Fibroblast of skin of abdomen (primary cell): ENCODE measurements at places on chromosomes 2 and 18.

DNA sequence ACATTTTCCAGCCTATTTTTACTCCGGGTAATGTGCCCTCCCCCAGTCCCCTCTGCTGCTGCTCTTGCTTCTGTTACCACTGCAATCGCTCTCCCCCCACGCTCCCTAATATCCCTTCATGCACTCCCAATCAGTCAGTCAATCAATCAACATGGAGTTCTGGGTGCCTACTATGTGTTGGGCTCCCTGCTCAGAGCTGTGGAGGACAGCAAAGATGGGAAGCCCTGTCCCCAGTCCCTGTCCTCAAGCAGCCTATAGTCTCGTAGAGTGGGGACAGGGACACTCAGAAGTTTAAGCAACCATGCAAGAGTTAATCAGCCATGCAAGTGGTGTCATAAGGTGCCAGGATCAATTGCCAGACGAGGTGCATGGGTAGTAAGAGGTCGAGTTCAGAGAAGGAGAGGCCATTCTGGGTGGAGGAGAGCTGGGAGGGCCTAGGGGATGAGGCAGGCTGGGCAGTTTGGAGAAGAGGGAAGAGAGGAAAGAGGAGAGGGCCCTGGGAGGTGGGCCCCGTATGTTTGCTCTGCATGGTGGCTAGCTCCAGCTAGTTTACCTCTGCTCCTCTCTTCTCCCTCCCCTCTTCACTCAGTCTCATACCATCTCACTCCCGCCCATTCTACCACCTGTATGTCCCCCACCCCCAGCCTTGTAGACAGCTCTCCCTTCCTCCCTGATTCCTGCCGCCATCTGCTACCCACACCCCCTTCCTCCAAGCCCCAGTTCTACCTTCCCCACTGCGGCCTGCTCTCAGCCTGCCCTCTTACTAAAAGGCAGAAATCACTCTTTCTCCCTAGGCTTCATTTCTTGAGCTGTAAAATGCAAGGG lies 3.9 kb downstream of the ASIC4 start:
- no peak for DNase-seq

- no peak for DNase-seq
Observed at GRCh38 chr2:32626639-32627221, 1.1 kb upstream of the TTC27 start.

GRCh38 chr2:207311316-207312005 lies 145.7 kb upstream of the KLF7 start:
- peak; percentile 97 for DNase-seq

GRCh38 chr18:59276047-59276446 lies 2.8 kb upstream of the RAX start:
- no peak for DNase-seq

- no peak for DNase-seq
Observed at GRCh38 chr18:75075429-75075841, 133.5 kb downstream of the PTGR3 start.

GRCh38 chr18:23701017-23701416 lies 11.8 kb downstream of the LAMA3 start:
- DNase-seq = no peak

DNA sequence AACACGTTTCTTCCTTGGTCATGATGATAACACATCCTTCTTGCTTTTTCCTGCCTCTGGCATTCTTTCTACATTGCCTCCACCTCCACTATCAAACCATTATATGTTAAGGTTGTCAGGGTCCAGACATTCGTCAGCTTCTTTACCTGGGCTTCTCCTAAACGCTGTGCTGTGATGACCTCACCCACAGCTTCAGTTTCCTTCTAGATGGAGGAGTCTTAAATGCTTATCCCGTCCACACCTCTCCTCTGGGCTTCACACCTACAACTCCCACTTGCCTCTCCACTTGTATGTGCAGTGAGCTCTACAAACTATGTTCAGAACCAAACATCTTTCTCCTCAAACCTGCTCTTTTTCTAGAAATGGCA lies 666 bp upstream of the STAT1 start:
- DNase-seq = no peak

- DNase-seq = no peak
Observed at GRCh38 chr2:9410108-9410507, 13.2 kb downstream of the ITGB1BP1 start.

DNA sequence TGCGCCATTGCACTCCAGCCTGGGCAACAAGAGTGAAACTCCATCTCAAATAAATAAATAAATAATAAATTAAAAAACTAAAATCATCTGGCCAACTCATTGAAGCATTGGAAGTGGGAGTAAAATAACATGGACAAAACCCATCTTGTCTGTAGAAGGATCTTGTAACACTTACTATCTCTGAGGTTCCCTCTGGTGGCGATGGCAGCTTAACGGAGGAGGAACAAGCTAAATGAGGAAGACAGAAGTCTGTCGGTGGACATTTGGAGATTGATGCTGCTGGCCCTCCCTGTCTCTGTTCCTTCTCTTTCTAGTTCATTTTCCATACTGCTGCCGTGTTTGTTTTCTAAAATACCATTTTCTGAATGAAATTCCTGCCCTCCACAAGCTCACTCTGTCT lies 43.4 kb downstream of the ZCCHC2 start:
- peak; percentile 5 for DNase-seq

DNA sequence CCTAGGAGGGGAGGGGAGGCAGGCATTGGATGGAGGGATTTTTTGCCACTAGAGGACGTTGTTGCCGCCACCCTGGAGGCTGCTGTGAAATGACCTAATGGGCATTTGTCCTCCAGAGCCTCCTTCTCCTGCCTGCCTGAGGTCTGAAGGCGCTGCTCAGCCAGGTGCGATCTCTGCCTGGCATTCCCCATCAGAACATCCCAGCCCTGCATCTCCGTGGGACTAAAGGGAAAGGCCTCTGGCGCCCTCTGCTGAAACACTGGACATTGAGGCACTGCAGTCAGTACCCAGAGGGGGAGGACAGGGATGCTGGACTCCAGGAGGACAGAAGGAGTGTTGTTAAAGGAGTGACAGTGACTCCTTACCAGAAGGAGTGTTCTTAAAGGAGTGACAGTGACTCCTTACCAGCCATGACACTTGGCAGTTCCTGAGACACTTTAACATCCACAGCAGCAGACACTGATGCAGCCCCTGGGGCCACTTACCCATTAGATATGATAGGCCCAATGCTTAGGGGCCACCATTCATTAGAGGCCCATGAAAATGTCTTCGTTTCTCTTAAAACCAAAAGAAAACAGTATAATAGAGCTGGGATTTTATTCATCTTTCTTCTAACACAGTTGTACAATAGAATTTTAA lies 17.0 kb downstream of the THNSL2 start:
- peak; percentile 42 for DNase-seq

- DNase-seq = no peak
Observed at GRCh38 chr2:52345676-52346075, 1313.7 kb upstream of the NRXN1 start.

GRCh38 chr2:128490881-128491691 lies 172.4 kb upstream of the HS6ST1 start:
- DNase-seq = no peak

DNA sequence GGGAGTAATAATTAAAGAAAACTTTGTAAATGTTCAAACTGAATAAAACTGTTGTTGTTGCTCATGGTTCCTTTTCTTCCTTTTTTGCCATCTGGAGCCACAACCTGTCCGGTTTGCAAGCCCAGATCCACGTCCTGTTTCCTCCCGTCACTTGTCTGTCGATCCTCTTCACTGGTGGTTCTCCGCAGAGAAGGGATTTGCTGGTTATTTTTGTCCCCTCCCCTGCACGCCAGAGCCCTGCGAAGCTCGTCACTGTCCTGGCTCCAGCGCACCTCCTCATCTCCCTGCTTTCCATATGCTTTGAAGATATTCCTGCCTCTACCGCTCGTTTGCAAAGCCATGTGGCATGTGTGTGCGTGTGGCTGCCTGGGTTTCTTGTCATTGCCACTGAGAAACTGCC lies 461.4 kb downstream of the RNF144A start:
- DNase-seq = no peak

DNA sequence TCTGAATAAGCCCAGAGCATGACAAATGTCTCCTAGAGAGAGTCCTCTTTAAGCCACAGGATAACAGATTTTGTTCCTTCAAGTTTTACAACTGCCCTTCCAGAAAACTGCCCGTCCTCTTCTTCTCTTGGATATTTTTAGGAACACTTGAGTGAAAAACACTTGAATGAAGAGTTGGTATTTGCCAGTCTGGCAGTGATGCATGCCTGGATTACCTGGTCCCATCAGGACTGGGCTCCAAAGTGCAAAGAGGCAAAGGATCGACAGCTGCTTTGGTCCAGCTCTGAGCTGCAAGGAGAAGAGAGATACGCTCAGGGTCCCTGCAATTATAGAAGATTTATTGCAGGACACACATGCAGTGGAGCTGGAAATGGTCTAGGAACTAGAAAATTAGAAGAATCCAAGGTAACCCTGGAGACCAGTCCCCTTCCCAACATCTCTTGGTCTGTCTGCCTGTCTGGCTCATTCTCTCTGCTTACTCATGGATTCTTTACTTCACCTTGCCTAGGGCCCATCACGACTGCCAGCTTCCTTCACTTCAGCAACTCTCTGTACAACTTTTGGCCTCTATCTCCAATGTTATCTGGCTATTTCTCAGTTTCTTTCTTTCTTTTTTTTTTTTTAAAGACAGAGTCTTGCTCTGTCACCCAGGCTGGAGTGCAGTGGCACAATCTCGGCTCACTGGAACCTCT lies 112.1 kb upstream of the SIX2 start:
- peak; percentile 12 for DNase-seq

- peak; percentile 59 for DNase-seq
Observed at GRCh38 chr2:149004836-149005235, 33.7 kb upstream of the LYPD6B start.

DNA sequence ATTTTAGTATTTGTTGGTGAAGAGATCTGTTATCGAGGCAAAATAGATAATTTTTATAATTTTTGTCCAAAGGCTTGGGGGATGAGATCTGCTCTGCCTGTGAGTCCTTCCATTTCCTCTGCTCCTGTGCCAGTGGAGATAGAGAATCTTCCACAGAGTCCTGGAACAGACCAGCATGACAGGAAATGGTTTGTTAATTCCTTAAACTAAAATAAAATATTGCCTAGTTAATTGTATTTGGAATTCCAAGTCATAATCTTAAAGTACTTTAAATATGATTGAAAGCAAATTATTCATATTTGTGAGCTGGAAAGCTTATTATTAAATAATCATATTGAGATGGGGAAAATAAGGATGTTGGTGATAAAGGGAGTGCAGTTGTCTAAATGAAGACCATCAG lies 87.8 kb downstream of the EPB41L5 start:
- no peak for DNase-seq

GRCh38 chr2:187541086-187542085 lies 12.8 kb downstream of the TFPI start:
- DNase-seq = peak; percentile 67

GRCh38 chr2:225069477-225069876 lies 27.2 kb upstream of the DOCK10 start:
- DNase-seq = no peak

DNA sequence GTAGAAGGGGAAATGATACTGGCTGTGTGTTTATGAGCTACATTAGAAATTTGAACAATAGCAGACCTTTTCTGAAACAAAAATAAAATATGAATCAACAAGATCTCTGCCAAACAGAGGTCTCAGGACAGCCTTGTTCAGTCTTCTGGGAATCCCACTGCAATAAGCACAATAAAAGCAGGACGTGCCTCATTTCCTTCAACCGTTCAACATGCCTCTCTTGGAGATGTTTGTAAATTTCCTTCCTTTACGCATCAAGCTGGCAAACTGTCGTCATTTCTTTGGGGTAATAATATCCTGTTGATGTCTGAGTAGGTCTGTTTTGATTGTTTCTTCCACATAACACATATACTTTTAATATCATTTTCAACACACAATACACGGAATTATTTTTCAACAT lies 77.2 kb downstream of the TCF4 start:
- DNase-seq = peak; percentile 67

DNA sequence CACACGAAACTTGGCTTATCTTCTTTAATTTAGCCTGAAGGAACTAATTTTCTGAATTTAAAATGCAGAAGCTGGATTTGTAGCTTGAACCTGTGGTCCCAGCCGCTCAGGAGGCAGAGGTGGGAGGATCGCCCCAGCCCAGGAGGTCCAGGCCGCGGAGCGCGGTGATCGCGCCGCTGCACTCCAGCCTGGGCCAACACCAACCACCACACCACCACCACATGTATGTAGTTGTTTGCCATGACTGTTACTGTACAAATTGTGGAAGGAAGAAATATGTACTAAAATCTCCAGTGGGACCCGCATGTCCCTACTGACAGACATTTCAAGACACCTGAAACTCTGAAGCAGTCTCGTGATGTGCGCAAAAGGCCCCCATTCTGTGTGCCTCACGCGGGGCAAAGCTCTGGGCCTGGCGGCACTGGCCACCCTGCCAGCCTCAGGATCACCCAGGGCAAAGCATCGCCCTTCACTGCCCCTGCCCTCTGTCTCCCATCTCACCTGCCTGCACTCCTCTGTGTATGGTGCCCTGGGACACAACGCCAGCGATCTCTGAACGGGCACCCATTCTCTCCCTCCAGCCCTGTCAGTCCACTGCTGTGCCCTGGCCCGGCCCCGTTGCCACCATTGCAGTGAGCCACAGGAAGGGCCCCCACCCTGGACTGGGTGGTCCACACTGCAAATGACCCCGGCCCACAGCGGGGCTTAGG lies 10.1 kb upstream of the ADI1 start:
- DNase-seq = no peak

DNA sequence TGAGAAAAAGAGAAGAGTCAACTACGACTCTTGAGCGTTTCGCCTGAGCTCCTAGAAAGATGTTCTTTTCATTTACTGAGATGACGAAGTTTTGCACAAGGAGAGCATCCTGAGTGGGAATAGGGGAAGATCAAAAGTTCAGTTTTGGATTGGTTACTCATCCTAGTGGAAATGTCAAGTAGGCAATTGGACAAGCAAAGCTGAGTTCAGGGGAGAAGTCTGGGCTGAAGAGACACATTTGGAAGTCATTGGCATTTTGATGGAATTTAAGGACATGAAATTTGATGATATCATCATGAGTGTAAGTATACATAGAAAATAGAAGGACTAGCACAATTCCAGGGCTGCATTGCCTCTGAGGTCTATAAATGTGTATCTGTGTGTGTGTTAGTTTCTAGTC lies 416.6 kb downstream of the RAD51AP2 start:
- peak; percentile 65 for DNase-seq

DNA sequence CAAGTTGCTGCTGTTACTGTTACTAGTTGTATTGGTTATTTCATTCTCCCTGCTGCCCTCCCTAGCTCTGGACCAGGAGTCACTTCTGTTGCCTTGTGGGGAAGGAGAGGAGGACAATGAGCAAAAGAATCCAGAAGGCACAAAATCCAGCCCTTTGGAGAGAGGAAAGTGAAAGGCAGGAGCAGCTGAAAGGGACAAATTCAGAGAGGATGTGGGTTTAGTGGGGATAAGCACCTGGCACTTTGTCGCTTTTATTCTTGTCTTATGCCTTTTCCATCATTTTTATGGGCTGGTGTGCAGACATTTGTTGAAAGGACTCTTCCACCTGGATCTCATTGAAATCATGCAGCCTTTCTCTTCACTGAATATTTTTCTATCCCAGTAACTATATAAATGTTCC lies 24.3 kb upstream of the LTBP1 start:
- no peak for DNase-seq

- DNase-seq = no peak
Observed at GRCh38 chr2:1664076-1664605, 80.2 kb downstream of the PXDN start.
